ENCODE measurements at places on chromosomes 3 and 15. TPM values are rescaled to one million over a fixed set of nuclear protein-coding genes. Genes with fewer than 3 reads are reported as not detected.

ARGFX gene
- total RNA-seq: not detected

ANKUB1 gene
- not detected for total RNA-seq

LNP1 gene
- 3.5 TPM for total RNA-seq

SLC9A9 gene
- total RNA-seq: 26.1 TPM

MEX3B gene
- 2.6 TPM for total RNA-seq

ISLR2 gene
- total RNA-seq: not detected

GPR149 gene
- total RNA-seq: not detected

CHRM5 gene
- total RNA-seq: 0.15 TPM

PLS1 gene
- total RNA-seq: under 0.01 TPM
